COR-L47 (cell line): ENCODE measurements at places on chromosomes 4 and X.

GRCh38 chrX:74534569-74535038 is 79.8 kb downstream of the RLIM start:
- no peak for DNase-seq

DNA sequence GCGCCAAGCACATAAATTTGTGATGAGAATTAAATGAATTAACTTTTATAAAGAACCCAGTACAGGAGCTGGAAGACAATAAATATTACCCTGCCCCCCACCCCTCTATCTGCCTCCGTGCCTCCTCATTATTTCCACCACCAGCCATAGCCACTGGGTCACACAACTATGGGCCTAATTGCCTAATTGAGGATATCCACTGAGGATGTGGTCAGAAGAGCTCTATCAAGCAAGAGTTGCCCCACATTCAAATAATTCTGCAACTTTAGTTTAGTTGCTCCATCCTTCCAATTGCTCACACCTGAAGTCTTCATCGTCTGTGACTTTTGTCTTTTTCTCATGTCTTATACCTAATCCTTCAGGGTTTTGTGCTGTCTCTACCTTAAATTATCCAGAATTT is 9.5 kb upstream of the CXCL8 start:
- DNase-seq, result no peak

GRCh38 chr4:153206534-153206933 is 2.3 kb downstream of the TRIM2 start:
- no peak for DNase-seq

DNA sequence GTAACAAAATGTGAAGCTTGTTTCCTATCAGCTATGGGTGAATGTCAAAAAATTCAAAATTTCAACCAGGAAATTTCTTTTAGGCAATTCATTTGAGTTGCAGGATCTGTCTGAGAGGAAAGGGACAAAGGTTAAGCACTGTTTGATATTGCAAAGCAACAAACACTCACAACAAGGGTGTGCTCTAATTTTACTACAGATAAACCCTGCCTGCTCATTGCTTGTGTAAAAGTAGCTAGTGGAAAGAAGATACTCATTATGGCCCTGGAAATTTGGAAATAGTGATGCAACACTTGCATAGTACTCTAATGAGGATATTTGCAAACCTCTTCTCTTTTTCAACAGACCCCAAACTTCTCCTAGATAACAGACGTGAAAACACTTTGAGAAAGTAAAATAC is 27.1 kb downstream of the FAM47E start:
- DNase-seq, result no peak

DNA sequence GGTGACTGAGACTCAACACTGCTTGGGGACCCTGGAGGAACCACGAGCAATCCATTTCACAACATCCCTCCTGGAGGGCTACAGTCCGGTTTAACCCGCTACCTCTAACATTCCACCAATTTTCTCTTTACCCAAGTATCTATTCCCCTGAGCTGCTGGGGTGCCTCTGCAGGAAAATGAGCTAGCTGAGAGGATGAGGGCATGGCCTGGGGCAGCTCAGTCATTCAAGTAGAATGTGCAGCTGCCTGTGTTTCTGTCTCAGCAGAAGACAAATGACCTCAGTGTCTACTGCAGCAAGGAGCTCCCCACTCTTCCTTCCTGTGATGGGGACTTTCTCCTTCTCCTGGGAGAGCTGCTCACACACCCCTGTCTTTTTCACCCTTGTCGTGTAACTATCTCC is 120.8 kb downstream of the ZNF518B start:
- no peak for DNase-seq

- no peak for DNase-seq
These were observed 71.6 kb downstream of the GSTCD start for GRCh38 chr4:105780176-105780575.

DNA sequence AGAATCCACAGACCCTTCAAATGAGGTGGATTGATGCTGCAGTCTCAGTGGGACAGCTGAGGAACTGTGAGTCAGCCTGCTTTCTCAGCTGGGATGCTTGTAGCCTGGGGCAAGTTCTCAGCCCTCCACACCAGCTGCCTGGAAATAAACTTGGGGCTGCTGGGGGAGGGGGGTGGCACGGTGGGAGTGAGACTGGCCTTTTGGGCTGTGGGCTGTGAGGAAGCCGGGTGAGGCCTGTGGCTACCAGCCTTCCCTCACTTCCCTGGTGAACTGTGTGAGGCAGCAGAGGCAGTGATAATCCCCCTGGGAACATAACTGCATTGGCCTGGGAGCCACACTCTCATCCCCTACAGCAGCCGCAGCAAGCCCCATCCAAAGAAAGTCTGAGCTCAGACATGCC is 114.5 kb upstream of the GUCY1A1 start:
- DNase-seq, result no peak

- DNase-seq, result no peak
These were observed 60.4 kb downstream of the ENPP6 start for GRCh38 chr4:184157322-184157721.

DNA sequence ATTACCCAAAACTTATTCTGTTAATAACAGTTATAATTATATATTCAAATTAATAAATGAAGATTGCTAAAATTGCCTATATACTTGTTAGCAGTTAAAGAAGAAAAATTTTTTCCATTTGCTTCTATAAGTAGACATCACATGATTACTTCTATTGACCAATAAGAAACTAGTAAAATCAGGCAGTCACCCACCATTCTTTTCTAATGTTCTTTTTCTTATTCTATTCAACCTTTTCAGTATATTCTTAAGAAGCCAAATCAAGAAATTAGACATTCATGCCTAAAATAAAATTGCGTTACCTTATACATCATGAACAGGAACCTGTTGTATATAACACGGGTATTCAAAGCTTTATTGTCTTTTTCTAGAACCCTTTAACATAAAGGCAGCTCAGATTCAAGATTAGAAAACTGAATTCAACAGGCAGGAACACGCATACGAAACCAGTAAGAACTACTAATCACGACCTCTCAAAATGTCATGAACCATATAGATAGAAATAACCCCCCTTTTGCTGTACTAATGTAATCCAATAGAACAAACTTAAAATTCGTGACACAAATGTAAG is 568.1 kb upstream of the DIPK2B start:
- no peak for DNase-seq

DNA sequence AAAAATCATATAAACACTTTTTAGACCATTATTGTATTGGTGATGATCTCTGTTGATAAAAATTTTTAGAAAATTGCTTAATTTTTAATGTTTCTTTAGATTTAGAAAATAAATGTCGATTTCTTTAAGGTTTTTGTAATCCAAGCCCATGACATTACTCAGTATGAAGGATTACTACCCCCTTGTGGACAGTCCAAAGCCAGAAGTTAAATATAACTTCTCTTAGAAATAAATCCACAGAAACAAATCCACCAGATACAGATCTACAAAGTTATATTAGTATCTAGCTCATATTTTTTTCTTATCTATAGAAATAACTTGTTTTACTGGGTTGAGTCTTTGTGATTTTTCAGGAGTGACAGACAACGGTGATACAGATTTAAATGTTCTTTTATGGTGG is 18.9 kb downstream of the TIFA start:
- peak; percentile 42 for DNase-seq

DNA sequence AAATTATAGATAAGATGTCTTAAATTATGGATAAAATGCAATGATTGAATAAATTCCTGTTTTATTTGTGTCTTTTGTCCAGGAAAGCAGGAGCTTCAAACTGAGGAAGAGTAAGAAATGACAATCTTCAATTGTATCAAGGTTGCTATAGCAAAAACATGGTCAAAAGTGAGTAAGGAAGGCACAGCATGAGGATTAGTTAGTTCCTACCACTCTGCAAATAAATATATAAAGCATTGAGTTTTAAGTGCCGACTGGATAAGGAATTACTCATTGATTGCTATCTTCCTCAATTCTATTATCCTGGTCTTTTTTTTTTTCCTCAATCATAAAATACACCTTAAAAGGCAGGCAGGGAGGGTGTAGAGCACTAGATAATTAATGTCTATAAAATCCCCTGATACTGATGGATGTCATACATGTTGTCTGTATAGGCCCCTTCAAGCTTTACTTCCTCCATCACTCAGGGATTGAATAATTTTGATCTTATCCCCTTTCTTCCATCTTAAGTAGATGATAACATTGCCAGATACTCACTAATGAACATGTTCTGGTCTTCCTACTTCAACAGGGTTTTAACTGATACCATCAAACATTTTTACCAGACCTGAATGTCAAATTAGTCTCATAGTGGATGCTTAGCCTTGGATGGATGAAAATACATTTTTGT is 86.6 kb downstream of the MID1 start:
- no peak for DNase-seq

GRCh38 chrX:1462596-1463251 is 10.0 kb upstream of the ASMTL start:
- DNase-seq, result no peak

DNA sequence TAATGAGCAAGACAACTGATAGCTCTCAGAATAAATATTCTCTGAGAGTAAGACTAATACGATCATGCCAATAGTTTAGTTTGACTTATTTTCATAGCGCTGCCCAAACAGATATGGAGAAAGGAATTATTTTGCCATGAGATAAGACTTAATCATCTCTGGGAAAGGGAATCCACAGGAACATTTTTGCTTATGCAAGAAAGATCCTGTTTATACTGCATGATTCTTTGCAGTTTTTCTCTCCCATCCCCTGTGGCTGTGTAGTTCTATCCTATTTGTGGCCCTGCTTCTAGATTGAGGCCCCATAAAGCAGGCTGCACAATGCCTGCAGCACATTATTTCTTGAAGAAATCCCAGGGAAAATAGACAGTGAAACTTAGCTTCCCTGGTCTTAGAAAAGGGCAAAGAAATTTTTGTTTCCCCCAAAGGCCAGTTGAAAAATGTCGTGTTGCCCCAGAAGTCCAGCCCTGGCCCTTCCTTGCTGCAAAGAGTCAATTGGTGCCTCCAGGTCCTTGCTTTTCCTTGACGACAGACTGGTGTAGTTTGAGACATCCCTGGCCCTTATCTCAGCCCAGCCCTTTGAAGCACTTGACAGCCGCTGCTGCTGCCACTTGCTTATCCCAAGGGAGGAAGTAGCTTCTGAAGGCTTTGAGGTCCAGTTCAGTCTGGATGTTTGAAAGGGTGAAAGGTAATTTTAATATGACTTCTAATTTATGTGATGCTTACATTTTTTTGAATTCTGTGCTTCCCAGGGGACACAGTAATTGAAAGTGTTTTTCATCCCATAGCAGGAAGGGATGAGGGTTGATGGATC is 45.0 kb upstream of the SH3RF1 start:
- DNase-seq, result no peak

GRCh38 chr4:26507286-26507685 is 17.0 kb upstream of the CCKAR start:
- DNase-seq, result no peak

DNA sequence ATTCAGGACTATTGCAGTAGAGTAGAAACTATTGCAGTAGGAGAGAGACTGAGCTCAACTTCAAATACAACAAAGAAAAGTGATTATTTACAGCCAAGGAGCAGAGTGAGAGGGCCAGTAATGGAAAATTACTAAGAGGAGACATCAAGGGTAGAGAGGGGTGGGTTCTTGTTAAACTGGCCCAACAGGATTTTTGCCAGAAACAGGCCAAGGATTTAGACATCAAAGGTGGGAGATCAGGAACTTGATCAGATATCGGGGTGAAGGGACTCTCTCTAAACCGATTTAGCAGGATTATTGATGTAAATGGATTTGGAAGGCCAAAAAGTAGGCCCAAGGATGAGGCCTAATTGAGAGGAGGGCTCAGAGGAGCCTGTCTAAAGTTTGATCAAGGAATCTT is 64.8 kb downstream of the IRS4 start:
- DNase-seq, result no peak

GRCh38 chr4:156686120-156686519 is 285.5 kb downstream of the PDGFC start:
- no peak for DNase-seq

DNA sequence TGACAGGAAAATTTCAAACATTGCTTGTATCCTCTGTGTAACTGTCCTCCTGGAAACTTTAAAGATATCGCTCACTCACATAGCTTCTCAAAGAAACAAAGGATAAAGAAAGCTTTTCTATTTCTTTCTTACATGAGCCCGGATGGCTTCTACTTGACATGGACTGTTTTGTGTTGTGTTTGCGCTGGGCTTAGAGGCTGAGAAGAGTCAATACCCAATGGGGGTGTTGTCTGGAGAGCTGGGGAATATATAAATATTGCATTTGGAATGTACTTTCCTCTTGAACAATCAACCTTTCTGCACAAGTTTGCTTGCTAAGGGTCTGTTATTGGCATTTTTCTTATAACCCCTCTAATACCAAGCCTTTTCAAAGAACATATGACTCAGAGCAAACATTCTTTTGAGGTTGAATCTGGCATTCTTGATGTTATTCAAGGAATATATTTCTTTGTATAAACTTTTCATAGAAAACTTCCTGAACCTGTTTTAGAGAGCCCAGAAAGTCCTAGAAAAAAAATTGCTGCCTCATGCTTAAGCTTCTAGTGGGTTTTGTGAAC is 331.9 kb downstream of the PACRGL start:
- no peak for DNase-seq

DNA sequence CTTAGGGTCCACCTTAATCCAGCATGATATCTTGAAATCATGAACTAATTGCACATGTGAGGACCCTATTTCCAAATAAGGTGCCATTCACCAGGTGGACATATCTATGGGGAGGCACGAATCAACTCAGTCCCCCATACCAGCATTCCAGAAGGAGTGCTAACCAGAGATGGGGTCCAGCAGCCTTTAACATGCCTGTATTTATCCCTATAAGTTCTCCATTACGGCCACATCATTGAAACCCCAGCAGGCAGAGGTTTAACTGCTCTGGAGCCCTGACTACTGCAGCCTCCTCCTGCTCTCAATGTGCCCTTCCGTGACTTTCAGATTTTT is 3.2 kb upstream of the ASMTL start:
- no peak for DNase-seq

- no peak for DNase-seq
These were observed at the start of gene ODAPH for GRCh38 chr4:75555294-75556164. Gene ODAPH, plus strand, starts transcription at chr4:75556066. Its CDS starts 17 bp downstream, at chr4:75556083.

DNA sequence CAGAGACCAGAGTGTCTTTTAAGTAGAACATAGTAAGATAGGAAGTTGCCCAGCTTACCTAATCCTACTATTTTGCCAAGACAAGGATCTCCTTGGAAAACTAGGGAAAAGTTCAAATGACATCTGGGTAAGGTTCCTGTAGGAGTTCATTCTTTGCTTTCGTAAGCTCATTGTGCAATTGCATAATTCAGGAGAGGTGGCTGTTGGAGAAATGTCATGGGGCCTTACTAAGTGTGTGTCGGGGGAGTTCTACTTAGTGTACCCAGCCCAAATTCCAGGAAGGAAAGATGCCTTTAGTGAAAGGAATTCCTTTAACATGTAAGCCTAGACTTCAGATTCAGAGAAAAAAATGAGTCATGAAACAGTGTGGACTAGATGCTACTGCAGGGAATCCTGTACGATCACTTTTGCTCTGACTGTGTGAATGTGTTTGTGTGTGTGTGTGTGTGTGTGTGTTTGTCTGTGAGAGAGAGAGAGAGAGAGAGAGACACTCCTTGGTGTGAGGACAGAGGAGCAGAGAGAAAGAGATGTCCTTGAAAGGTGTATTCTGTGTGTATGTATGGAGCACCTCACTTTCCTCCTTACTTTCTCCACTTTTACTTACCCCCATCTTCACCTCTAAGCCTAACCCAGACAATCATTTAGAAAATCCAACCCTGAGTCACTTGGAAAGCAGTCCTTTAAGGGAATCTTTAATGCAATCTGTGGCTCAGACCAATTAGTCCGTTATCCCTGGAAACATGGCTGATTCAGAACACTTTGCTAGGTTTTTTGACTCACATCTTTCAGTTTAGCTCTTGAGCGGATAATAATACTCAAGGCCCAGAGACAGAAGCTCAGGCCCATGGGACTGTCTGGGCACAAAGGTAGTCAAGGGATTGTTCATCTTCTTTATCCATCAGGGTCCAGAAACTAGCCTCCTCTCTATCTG is 114.5 kb upstream of the ACSL4 start:
- no peak for DNase-seq
